ENCODE measurements at places on chromosomes 2 and 18. TPM values are rescaled to one million over a fixed set of nuclear protein-coding genes. Genes with fewer than 3 reads are reported as not detected.

UCN gene
- 0.20 TPM for total RNA-seq

PDE11A gene
- total RNA-seq: 0.04 TPM

AGFG1 gene
- 105 TPM for total RNA-seq

NIF3L1 gene
- total RNA-seq: 14.6 TPM

IL18R1 gene
- 3.7 TPM for total RNA-seq

ZC3H6 gene
- 1.8 TPM for total RNA-seq
